ENCODE measurements at places on chromosomes 1 and 21. TPM values are rescaled to one million over a fixed set of nuclear protein-coding genes. Genes with fewer than 3 reads are reported as not detected.

DNA sequence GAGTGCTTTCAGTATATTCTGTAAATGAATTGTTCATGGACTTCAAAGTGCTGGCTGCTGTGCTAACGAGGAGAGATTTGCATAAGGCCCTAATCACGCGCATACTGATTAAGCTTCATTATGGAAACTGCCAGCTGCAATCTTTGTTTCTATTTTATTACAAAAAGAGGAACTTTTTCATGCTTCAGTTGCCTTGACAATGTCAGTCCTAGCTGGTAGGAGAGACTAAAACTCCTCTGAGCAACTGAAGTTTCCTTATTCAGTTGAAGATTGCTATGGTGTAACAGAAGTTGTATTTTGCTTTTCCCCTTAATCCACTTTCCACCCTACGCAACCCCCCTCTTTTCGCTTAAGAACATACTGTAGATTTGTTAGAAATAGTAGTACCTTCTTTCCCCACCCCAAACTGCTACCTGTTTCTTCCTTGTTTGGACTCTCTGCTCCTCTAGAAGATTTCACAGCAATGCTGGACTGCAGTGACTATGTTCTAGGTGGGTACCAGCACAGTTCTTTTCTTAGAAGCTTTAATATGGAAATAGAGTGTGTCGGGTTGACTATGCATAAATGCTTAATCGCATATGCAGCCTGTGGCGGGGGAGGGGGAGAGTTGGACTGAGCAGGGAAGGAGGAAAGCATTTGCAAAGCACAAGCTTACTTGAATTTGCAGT, 108.3 kb downstream of the POU2F1 start:
- peak; percentile 98 for DNase-seq

DNA sequence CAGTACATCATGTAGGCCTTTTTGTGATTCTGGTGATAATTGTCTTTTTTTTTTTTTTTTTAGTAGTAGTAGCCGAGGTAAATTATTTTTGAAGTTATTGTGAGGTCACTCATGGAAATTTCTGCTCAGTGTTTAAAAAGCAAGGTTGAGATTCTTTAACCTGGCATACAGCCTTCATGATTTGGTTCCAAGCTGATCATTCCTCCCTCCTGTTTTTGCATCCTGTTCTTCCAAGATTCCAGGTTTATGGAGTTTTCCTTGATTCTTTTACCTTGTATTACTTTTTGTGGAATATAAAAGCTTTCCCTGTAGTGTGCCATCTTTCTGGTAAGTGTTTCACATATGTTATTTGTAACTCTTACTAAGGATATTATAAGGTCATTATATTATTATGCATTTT, 9.1 kb downstream of the ZFYVE9 start:
- no peak for DNase-seq

DNA sequence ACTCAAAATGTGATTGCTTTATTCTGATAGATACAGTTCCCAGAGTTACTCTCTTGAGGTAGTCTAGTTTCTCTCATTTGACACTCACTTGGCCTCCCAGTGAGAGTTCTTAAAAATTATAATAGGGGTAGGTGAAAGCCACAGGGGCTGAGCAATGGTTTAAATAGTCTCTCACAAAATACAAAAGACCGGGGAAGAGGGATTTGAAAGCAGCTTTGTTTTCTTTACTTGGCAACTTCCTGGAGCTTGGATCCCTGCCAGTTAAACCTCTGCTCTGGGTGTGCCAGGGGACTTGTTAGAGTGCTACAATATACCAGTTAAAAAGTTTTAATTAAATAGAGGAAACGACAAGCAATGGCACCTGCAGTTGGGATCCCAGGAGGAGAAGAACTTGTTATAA, 31.7 kb downstream of the OR13G1 start:
- DNase-seq: no peak

- DNase-seq: no peak
These were observed 32.1 kb downstream of the EXTL2 start for GRCh38 chr1:100862591-100862990.

DNA sequence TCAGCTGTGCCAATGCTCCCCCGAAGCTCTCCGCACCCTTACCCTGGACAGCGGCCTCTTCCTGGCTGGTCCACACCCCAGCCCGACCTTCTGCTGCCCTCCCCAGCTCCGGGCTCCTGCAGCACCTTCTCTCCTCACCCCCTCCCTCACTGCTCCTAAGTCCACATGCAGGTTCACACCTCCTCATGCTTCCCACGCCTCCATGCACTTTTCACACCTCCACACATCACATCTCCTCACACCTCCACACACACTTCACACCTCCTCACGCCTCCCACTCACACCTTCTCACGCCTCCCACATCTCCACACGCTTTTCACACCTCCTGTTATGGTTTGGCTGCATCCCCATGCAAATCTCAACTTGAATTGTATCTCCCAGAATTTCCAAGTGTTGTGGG, 18.9 kb downstream of the GPR137B start:
- no peak for DNase-seq

DNA sequence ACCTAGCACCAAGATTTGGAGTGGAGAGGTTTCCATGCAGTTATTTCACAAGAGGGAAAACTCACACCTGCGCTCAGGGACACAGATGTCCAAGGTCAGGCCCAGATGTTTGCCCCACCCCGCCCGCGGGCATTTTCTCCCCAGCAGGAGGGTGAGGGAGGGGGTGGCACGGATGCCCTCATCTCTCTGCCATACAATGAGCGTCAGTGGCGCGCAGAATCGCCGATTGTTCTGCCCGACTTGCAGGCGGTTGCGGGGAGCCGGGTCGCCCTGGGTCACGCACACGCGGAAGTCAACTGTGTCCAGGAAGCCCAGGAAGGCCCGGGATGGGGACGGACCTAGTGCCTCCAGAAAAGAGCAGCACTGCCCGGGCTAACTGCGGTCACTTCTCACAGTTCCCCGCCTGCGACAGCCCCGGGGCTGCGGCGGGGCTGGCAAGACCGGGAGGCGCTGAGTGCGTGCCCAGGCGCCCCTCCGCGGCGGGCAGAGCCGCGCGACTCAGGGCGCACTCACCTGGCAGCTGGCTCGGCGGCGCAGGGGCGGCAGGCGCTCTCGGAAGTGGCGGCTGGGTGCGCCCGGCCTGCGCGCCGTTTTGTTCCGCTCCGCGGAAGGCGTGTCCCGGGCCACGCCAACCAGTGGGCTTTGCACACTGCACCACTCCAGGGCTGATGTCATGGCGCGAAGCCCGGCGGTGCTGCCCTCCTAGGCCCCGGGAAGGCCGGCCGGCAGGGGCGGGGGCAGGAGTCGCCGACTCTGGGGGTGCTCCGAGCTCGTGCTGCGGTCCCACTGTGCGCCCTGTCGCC, at the start of gene CSRP1:
TSS of gene CSRP1 (minus strand) at position 567 of the 803 bp plus-strand sequence. CDS start 10,820 bp downstream, outside the sequence.
- peak; percentile 87 for DNase-seq

GRCh38 chr1:228151180-228151925, 1.6 kb downstream of the GJC2 start:
- no peak for DNase-seq

DNA sequence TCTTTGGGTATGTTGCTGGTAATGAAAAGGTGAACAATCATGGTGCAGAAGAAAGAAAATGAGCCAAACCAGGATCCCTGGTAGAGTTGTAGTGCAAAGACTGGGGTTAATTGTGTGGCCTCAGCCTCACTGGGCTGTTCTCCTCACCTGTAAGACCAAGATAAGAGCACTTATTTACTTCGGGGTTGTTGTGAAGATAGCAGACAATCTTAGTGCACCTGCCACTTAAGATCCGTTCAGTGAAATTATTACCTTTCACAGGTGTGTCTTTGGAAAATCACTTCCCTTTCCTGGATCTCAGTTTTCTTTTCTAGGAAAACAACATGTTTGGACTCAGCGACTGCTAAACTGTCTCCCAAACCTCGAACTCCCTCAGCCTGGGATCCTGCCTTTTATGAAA, 1.3 kb upstream of the FGGY start:
- no peak for DNase-seq

GRCh38 chr1:43552813-43553212, 22.1 kb downstream of the PTPRF start:
- DNase-seq: no peak

DNA sequence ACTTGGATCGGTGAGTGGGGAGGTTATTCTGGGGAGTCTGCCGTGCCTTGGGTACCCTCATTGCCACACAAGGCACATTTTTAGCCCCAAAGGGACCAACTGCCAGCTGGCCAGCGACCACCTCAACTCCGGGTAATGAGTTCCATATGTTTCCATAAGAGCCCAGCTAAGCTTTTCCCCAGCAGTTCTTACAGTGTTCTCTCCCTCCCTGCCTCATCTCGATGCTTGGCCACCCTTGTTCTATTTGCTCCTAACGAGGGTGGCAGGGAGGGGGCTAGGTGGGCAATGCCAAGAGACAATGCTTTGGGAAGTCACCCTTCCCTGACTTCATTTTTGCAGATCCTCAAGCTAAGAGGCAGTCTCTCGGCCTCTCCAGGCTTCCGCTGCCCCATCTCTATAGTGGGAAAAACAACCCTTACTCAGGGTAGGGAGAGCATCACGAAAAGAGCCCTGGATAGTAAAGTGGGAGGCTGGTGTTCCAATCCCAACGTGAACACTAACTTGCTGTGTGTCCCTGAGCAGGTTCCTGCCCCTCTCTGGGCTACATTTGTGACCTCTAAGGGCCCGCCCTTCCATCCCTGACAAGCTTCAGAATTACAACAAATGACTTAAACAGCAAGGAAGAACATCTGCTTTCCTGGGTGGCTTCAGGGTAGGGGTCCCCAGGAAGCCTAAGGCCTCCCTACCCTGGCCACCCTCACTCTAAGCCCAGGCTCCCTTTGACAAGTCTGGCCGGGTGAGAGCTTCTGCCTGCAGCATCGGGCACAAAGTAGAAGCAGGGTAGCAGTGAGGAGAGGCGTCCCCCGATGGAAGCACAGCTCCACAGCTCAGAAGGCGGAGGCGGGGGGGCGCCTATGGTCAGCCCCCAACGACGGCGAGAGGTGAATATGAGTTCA, 5.8 kb downstream of the ID3 start:
- peak; percentile 68 for DNase-seq

DNA sequence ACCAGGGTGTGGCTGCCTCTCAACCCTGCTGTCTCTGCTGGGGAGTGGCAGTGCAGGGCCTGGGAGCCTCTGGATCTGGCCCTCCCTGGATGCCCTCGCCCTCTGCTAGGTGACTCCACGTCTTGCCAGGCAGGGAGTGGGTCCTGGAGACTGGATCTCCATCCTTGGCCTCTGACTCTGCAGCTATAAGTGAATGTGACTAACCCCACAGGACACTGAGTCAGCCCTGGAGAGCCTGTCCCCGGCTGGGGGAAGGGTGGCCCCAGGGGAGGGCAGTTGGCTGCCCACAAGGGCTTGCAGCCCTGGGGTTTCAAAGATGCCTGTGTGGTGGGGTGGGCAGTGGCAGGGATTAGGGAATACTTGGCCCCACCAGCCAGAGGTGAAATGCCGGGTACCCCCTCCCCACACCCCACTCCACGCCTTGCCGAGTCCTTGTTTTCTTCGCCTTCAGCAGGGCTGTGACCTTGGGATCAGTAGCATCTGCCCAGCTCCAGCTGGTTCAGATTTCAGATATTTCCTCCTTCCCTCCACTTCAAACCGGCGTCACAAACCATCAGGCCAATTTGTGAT, 1.9 kb upstream of the MYBPH start:
- DNase-seq: no peak

GRCh38 chr1:232596666-232597303, 33.1 kb downstream of the SIPA1L2 start:
- DNase-seq: peak; percentile 62

ANGPTL3 gene
- total RNA-seq: not detected

NENF gene
- 12.7 TPM for total RNA-seq

FYB2 gene
- not detected for total RNA-seq

CLIC6 gene
- not detected for total RNA-seq

TMCO4 gene
- 7.8 TPM for total RNA-seq

Data from OCI-LY7 (cell line).